SK-N-SH (cell line): ENCODE measurements at places on chromosomes 7 and 10.

- no peak for DNase-seq
These were observed 24.1 kb upstream of the DNAJC1 start for GRCh38 chr10:22027364-22028238.

GRCh38 chr7:157016352-157017041 lies 6.0 kb upstream of the MNX1 start:
- peak; percentile 33 for DNase-seq

DNA sequence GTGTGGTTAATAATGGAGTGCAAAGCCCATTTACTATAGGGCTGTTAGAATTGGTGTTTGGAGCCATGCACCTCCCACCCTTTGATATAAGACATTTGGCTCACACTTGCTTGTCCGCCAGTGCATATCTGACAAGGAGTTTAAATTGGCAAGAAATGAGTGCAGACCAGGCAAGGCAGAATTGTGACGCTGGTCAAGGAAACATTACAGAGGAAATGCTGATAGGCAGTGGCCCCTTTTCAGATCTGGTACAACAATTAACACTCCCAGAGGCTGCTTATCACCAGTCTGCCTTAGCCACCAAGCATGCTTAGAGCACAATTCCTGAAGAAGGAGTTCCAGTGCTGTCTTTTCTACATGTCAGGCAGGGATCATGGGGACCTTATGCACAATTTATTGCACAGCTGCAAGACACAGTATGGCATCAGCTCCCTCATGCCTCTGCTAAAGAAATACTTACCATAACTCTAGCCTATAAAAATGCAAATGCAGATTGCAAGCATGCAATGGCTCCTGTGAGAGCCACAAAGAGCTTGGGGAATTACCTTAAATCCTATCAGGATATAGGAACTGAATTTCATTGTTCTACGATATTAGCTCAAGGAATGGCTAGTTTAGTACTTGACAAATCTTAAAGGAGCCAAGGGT lies 35.2 kb downstream of the OR13A1 start:
- no peak for DNase-seq

- DNase-seq, result peak; percentile 90
These were observed 5.4 kb downstream of the PSD start for GRCh38 chr10:102413053-102413705.

- DNase-seq, result no peak
These were observed 1023.5 kb upstream of the C7orf33 start for GRCh38 chr7:147567043-147567442.

DNA sequence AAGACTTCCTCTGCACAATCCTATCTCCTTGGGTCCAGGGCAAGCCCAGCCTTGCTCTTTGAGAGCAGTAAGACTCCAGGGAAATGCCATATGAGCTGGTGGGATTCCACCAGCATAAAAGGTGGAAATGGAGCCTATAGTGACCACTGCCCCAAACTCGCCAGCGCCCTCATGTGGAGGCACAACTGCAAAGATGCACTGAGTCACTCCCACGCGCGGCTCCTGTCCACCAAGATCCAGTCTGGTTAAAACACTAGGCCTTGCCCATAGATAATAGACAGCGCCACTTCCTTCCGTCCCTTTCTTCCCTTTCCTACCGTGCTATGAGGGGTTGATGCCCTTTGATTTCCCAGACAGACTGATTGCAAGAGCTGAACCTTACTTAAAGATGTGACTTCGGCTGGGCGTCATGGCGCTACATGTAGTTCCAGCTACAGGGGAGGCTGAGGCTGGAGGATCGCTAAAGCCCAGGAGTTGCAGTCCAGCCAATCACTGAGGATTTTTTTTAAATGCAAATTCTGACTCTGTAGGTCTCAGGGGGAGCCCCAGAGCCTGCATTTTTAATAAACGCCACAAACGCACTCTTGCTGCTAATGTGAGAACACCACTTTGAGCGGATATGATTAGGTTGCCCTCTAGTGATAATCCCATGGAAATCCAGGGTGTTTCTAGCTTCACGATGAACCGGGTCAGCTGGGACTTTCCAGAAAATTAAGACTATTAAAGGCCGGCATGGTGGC lies 136.5 kb downstream of the EPC1 start:
- DNase-seq, result peak; percentile 58

- no peak for DNase-seq
These were observed 34.9 kb downstream of the COA1 start for GRCh38 chr7:43694399-43694748.

GRCh38 chr10:17780727-17781126 lies 28.4 kb upstream of the MRC1 start:
- no peak for DNase-seq

DNA sequence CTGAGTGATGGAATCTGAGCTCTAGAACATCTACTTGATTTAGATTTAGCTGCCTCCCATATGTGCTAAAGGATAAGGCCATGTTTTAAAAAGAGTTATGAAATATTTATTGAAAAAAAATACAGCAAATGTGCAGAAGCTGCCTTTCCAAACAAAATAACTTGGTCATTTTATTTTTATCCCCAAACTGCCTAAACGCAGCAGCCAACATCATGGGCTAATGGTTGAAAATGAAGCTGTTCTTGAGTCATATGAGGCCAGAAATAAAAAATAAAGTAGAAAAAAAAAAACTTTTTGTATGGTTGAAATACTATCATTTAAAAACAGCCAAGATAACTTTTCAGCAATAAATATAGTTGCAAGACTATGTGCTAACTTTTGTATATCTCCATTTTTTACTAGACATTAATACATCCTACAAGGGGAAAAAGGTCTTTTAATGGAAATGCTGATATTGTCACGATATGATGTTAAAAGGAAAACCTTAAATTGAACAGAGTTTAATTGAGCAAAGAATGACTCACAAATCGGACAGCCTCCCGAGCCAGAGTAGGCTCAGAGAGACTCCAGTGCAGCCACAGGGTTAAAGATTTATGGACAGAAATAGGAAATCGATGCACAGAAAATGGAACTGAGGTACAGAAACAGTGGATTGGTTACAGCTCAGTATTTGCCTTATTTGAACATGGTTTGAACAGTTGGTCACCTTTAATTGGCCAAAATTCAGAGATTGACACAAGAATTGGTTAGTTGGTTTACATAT lies 305.8 kb downstream of the MDFIC start:
- no peak for DNase-seq

DNA sequence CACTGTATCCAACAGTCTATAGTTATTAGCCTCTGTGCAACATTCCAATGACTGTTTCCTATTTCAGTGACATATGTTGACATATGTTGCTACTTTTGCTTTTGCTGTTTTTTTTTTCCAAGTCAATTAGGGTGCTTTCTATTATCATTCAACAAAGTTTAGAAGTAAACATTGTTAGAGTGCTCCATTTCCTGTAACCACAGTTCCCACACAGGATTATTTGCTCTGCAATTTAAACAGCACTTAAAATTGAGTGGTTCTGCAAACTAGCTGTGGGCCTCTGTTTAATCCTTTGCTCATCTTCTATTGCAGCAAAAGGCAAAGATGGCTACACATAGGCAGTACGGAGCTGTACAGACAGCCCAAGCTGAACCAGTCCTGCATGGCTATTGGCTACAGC lies 46.5 kb upstream of the PTN start:
- DNase-seq, result no peak

GRCh38 chr7:98040626-98041360 lies 50.8 kb upstream of the OCM2 start:
- DNase-seq, result no peak

DNA sequence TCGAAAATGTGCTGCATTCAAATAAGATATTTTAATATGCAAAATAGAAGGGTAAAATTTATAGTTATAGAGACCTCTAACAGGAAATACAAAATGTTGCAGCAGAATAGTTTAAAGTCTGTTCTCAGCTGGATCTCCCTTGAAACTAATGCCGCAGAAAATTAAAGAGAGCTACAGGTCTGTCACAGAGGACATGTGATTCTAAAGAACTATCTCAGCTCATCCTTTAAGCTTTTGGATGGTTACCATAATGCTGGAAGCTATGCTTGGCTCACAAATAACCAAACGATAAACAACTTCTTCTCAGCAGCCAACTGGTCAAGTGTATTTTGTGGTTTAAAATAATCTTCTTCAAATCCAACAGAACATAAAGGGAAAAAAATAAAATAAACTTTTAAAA lies 353.0 kb downstream of the PARD3 start:
- DNase-seq, result no peak

- no peak for DNase-seq
These were observed 96.6 kb upstream of the CACUL1 start for GRCh38 chr10:118851062-118852035.
